Cortex of kidney (tissue), 1 donor: ENCODE measurements at places on chromosomes 5 and 9.

GRCh38 chr9:104494808-104495207 lies 9.3 kb upstream of the OR13F1 start:
- DNase-seq = no peak

- no peak for DNase-seq
Measured at GRCh38 chr5:61995486-61995885, 310.5 kb upstream of the KIF2A start.

DNA sequence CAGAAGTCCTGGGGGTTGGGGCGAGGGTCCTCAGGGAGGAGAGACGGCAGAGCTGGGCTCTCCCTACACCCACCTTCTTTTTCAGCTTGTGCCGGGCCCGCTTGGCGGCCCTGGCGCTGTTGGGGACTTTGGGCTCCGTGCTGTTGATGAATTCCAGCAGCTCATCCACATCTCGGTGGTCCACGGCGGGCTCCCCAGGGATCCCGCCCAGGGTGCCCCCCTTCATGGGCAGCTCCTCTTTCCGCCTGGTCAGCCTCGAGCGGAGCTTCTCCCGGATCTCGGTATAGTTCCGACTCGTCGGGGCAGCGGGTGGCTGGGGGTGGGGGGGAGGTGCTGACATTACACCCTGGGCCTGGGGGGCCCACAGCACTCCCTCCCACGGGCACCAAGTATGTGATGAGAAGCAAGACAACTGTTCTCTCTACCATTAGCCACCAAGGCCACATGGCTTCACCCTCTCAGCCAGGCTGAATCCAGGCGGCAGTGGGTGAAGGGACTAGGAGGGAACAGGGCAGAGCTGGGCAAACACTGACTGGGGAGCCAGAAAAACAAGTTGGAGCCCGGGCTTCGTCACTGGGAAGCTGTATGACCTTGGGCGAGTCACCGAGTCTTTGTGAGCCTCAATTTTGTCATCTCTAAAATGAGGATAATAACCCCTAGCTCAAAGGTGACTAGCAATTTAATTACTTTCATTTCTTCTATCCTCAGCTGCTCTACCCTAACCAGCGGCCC lies 14.6 kb upstream of the DDX41 start:
- no peak for DNase-seq

DNA sequence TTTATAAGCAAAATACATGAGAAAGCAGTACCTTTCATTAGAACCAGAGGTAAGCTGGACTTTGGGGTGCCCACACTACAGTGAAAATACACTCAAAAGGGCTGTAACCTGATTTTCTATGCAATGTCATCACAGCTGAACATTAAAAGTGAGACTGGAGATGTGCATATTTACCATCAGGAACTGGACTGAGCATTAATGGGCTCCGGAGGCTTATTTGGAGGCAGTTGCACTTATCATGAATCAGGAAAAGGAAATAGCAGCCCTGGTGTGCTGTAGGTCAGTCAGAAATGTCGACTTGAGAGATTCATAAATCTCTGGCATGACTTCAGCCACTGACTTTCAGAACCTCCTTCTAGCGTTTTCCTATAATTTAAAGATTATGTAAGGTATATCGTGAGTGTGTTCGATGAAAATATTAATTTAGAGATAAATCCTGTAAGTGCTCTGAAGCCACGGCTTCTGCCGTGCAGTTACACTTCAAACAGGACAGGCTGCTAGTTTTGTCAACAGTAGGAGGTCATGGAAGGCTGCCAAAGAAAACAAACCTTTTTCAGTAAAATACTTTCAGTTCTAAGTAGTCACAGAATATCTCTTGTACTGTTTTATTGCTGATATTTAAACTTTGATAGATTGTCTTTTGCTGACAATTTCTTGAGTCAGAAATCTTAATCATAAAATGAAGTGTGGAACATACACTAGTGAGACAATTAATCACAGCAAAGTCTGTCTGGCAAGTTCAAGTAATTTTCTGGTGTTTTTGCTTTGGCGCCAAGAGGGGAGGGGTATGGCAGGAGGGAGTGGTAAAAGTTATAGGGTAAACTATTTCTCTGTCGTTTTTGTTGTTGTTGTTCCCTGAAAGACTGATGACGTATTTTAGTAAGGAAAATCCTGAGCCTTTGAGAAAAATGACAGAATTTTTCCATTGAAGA lies 939.7 kb downstream of the NR2F1-AS1 start:
- no peak for DNase-seq

GRCh38 chr5:42749020-42749419 lies 7.6 kb upstream of the CCDC152 start:
- no peak for DNase-seq

GRCh38 chr5:89946916-89947315 lies 462.6 kb downstream of the CETN3 start:
- no peak for DNase-seq

DNA sequence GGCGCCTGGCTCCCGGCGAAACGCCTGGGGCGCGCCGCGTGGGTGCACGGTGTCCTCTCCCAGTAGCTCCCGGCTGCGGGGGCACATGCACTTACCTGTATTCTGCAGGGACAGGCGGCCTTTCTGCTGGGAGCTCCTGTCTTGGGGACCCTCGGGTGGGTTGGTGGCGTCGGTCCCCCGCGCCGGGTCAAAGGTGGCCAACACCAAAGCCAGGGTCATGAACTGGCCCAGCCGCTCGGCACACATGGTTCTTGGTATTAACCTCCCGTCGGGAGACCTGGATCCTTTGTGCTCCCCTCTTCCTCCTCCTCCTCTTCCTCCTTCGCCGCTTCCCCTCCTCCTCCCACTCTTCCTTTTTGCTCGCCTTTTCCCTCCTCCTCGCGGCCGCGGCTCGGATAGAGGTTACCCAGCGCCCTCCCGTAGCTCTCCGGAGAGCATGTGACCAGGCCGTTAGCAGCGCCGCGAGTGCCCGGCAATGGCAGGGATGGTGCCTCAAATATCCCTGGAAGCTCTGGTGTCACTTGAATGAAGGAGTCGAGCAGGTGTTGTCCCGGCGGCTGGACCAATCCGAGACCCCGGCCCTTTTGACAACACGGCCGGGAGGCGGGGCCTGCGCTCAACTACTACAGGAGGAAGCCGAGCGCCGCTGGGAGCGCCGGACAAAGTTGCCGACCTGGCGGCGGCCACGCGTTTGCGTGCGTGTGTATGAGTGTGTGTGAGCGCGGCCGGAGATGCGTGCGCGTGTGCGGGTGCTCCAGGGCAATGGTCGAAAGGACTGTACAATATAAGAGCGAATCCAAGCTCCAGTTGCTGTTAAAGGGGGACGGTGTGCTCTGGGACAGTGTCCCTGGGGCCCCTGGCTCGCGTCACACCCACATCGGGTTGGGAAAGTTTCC lies at the start of gene STC2:
Gene STC2, minus strand, starts transcription at position 467 of the 896 bp plus-strand sequence. Its CDS starts 221 bp downstream, at position 246.
- no peak for DNase-seq

- DNase-seq = no peak
Measured at GRCh38 chr5:55923177-55923771, 71.5 kb downstream of the IL6ST start.

DNA sequence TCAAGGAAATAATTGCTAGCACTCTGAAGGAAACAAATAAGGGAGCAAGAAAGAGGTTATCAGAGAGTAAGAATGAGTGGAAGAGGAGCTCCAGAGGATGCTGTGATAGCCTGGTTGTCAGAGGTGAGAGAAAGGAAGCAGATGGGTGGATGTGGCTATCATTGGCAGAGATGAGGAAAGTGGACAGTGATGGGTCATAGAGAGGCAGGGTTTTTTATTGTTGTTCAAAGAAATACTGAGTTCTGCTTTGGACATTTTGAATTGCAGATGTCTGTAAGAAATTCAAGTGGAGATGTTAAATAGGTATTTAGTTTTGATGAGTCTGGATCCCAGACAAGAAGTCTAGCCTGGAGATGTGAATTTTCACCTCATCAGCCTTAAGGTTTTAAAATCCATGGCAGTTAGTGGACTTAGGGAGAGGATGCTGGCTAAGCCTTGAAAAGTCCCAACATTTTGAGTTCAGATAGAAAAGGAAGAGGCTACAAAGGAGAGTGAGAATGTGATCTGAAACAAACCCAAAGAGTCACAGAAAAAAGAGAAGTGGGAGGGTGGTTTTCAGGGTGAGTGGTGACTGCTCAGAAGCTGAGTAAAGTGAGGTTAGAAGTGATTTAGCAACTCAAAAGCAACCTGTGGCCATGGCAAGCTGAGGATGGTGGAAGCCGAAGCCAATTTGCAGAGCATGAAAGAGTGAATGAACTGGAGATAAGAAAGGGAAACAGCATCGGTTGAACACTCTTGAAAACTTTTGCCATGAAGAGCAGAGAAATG lies 50.4 kb downstream of the PPIC start:
- no peak for DNase-seq

- no peak for DNase-seq
Measured at GRCh38 chr9:4333787-4334186, 33.9 kb upstream of the GLIS3 start.

DNA sequence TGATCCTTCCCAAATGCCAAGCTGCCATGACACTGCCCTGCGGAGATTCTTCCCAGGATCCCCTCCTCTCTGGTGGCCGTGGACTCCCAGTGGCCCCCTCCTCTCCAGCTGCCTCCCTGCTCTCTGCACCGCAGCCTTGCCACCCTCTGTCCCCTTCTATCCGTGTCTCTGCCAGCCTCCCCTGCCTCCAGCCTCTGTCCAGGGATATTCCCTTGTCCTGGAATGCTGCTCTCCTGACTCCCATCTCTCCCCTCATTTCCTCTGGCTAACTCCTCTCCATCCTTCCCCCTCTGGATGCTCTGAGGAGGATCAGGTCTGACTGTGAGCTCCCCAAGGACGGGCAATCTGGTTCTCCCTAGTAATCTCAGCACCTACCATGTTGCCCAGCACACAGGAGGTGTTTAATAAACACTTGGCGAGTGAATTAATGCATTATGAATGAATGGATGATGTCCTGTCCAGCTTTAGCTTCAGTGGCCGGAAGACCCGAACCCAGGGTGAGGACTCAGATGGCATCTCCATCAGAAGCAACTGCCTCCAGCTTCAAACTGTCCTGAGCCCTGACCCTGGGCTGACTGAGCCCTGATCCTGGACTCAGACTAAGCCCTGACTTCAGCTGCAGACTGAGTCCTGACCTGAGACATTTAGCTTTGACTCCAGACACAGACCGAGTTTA lies 7.5 kb upstream of the CRB2 start:
- DNase-seq = no peak

DNA sequence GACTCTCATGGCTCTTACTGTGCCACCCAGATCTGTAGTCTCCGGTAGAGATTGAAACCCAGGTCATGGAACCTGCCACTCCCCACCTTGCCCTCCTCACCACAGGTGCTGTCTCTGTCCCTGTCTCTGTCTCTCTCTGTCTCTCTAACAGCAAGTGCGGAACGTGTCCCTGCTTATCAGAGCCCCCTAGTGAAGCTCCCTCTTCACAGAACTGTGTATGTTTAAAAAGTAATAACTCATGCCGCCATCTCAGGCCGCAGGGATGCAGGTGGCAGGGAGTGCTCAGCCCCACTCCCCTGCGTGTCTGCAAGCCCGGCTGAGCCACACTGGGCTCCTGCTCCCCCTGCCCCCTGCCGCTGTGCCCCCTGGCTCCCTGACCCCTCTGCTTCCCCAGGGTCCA lies 43.8 kb downstream of the UNC5A start:
- DNase-seq = no peak

DNA sequence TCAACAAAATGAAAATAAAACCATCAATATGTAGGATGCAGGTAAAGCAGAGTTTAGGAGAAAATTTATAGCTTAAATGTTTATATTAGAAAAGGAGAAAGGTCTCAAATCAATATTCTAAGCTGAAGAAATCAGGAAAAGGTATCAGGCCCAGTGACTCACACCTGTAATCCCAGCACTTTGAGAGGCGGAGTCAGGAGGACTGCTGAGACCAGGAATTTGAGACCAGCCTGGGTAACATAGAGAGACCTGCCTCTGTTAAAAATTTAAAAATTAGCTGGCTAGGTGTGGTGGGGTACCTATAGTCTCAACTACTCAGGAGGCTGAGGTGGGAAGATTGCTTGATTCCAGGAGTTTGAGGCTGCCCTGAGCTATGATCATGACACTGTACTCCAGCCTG lies 32.2 kb downstream of the CCDC69 start:
- DNase-seq = no peak

GRCh38 chr5:63070001-63070400 lies 491.4 kb downstream of the LRRC70 start:
- DNase-seq = no peak
